WERI-Rb-1 (cell line): ENCODE measurements at places on chromosomes 5 and 9.

DNA sequence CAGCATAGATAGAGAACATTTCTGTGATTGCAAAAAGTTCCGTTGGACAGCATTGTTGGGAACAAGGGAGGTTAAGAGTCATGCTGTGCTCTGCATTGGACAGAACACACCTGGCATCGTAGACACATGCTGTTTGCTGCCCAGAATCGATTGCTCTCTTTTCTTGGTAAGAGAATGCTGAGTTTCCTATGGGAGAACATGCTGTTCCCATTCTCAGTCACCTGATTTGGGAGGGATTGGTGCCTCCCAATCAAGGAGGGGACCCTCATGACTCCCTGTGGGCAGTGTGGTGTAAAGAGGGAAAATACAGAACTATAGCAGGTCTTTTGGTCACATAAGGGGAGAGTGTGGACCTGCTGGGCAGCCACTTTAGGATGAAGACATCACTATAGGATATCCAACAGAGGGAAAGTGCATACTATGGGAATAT is 555.4 kb upstream of the CLINT1 start:
- no peak for DNase-seq

DNA sequence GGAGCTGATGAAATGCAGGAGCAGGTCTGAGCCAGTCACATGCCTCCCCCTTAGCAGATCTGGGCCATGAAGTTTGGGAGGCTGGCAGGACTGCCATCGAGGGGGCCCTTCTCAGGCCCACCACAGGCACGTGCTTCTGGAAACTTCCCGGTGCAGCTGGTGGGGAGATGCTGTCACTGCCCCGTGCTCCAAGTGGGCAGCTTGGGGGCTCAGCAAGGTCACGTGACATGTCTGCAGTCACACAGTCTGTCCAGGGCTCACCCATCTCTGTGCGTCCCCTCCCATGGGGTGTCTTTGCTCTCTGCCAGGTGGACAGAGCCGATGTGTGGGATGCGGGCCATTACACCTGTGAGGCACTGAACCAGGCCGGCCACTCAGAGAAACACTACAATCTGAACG is 79.4 kb upstream of the ASS1 start:
- no peak for DNase-seq

DNA sequence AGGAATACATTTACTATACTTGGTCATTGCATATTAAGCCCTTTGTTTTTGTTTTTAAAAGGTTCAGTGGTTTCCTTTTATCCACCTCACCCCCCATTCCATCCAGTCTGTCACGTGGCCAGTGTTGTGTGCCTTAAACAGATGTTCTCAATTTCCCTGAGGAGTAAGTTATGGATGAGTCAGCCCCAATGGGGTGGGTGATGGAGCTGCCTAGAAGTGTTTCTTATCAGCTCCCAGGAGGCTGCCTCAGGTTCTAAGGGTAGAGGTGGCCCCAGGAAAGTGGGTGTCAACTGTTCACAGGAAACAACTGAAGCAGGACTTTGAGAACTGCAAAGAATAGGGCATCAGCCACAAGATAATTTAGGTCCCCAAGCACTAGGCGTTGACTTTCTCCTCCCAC is 41.1 kb downstream of the ACTBL2 start:
- peak; percentile 26 for DNase-seq

- DNase-seq: no peak
These were observed 50.0 kb upstream of the ICE1 start for GRCh38 chr5:5372511-5372910.
